Spinal cord (tissue), 10 donors: ENCODE measurements at places on chromosomes 7 and 10.

DNA sequence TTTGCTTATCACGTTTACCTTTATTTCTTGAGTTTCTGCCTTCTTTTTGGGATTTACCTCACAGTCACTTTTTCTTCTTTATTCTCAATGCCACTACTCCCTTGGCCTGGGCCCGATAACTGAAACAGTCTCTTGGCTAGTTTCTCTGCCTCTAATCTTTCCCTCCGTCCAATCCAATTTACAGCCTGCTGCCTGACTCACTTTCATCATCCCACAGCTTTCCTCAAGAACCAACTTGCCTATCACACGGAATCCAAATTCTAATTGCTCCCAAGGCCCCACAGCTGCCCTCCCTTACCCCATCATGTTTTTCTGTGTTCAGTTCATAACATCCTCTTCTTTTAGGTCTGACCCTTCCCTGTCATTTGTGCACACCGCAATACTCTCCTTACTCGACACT lies 121.4 kb downstream of the HIPK2 start:
- no peak for DNase-seq

DNA sequence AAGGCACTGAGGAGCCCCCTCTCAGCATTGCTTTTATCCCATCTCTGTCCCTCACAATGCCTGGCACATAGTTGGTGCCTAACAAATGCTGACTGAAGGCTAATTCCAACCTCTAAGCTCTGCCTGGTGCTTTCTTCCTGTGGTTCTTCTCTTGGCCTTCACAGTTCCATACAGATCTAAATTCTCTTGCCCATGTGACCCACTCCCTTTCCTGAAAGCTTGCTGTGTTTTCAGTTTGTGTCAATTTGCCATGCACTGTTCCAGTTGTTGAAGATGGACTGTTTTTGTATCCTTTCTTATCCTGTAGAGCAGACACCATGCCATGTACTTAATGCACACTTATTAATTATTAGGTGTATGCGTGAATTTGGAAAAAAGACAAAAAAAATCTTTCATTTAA lies 9.2 kb downstream of the TBXAS1 start:
- no peak for DNase-seq

DNA sequence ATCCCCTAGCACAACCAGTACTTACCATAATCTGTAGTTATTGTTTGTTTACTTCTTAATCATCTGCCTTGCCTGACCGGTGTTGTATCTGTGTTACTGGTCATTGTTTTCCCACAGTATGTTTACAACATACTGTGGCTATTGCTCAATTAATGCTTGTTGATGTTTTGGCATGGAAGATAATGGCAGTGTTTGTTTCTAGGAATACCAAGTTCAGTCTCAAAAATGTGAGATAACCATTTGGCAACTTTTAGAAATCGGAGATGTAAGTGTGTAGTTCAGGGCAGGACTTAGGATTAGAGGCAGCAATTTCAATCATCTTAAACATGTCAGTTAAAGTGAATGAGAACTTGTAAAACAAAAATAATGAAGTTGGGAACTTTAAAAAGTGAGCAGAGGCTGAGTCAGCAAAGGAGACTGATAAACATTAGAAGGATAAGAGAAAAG lies 8.2 kb downstream of the MINDY3 start:
- DNase-seq: no peak

- no peak for DNase-seq
These were observed 756.4 kb upstream of the MBL2 start for GRCh38 chr10:53528974-53529373.
